CD8-positive, alpha-beta memory T cell (primary cell): ENCODE measurements at places on chromosomes 11 and 22.

DNA sequence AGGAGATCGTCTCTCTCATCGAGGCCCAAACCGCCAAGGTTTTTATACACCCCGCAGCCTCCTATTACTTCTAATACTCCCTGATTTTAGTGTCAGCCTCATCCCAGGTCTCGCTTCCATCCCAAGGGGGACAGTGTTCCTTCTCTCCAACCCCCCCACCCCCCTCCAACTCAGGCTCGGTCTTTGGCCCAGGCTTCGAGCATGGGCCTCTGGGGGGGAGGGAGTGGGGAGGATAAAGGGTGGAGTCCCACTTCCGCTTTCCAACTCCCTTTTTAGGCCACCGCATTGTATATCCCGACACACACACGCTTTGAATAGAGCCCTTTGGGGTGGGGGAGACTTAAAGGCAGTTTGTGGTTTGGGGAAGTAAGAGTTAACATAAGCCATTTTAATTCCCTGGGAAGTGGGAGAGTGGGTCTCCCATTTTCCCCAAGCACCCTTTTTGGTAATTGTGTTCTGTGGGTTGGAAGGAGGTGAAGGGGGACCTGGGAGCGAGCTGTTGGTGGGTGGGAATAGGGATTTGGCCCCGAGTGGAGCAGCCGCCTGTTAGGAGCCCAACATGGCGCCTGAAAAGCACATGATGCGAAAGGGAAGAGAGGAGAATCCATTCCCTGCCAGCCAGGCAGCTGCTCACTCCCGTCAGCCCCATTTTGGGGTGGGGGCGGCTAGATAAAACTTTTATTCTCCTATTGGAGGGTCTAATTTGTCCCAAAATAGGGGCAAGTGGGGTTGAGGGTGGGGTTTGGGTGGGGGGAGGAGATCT, 844 bp downstream of the PCF11 start:
- DNase-seq = peak; percentile 61

- no peak for DNase-seq
These were observed 14.4 kb upstream of the CTTN start for GRCh38 chr11:70383664-70384565.

- DNase-seq = no peak
These were observed 5.2 kb upstream of the GCAT start for GRCh38 chr22:37802310-37803194.

DNA sequence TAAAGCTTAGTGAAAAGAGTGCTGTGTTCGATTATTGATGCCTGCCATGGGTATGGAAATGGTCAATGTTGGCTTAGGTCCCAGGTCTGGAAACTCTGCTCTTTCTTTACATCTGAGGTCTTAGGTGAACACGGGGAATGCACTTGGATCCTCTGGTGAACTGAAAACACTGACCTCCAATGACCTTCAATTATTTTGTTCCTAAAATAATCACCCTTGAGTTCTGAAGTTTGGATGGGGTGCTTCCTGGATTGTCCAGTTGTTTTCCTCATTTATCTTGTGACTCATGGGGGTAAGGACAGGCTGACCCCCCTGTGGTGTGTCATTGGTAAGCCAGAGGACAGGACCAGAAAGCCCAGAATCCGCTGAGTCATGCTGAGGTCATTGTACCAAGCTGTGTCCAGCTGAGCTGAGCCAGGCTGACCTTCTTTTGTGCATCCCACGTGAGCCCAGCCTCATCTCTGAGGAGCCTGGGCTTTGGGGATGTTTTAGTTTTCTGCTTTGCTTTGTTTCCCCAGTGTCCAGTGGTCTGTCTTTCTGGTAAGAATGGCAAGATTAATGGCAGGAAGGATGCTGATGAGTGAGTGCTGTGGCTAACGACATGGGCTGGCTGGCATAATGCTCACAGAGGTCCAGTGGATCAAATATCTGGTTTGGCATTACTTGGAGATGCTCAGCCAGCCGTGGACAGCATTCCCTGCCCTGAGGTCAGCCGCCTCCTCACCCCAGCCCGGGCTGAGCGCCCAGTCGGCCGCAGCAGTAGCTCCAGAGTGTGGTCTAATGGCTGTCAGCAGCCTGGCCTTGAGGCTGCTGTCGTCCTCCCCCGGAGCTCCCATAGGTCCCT, 35.6 kb downstream of the AMPD3 start:
- no peak for DNase-seq

GRCh38 chr11:19664886-19665548, 47.6 kb upstream of the NAV2 start:
- no peak for DNase-seq

DNA sequence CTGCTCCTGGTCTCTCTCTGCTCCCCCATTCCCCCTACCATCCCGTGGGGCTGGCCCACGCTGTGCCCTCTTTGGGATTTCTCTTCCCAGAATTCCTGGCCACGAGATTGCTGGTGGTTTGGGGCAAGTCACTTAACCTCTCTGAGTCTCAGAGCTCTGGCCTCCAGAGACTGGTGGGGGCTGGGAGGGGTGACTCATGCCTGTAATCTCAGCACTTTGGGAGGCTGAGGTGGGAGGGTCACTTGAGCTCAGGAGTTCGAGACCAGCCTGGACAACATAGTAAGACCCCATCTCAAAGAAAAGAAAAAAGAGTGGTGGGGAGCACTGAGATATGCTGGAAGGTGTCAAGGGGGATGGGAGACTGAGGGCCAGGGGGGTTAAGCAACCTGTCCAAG, 18.3 kb downstream of the OTUB1 start:
- DNase-seq = no peak

DNA sequence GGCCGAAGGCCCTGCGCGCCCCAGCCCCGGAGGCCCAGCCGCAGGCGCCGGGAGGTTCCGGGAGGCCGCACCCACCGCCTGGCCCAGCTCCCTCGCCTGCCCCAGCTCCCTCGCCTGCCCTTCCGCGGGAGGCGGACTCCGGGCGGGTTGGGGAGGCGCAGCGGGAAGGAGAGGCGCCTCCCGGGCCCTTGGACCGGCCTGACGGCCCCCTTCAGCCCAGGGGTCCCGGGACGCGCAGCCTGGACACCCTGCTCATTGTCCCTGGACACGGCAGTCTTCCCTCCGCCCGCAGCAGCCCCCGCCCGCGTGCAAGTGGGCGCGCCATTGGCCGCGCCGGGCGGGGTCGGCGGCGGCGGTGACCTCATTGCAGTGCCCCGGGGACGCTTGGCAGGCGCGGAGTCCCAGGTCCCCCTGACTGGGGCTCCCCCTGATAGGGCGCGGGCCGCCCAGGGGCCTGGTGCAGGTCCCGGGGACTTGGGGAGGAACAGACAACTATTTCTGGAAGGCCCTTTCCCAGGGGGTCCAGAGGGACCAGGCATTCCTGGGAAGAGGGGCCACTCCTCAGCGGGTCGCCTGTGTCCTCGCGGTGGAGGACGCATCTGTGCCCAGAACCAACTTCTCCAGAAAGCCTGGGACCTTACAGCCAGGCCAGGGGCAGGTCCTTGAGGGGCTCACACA, 501 bp downstream of the CD151 start:
- DNase-seq = no peak

- DNase-seq = no peak
These were observed 512.8 kb downstream of the INSC start for GRCh38 chr11:15627560-15627959.
